CD4-positive, alpha-beta T cell (primary cell): ENCODE measurements at places on chromosomes 3 and 15.

- DNase-seq = no peak
These were observed 40.8 kb downstream of the ITGA11 start for GRCh38 chr15:68391121-68391520.

DNA sequence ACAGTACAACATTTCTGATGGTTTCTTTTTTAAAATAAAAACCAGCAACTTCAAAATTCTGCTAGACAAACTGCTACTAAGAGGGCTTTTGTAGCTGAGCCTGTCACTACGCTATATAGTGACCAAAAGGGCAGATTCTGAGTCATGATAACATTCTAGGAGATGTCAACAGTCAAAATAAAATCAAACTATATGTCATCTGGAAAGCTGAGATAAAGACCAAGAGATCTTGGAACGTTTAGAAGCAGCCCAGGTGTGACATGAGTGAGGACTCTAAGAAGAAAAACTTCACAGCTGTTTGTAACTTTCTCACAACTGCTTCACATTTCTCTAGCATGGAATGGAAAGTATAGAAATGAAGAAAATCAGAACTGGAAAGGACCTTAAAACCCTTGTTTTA lies 84.6 kb downstream of the FILIP1L start:
- DNase-seq = no peak

DNA sequence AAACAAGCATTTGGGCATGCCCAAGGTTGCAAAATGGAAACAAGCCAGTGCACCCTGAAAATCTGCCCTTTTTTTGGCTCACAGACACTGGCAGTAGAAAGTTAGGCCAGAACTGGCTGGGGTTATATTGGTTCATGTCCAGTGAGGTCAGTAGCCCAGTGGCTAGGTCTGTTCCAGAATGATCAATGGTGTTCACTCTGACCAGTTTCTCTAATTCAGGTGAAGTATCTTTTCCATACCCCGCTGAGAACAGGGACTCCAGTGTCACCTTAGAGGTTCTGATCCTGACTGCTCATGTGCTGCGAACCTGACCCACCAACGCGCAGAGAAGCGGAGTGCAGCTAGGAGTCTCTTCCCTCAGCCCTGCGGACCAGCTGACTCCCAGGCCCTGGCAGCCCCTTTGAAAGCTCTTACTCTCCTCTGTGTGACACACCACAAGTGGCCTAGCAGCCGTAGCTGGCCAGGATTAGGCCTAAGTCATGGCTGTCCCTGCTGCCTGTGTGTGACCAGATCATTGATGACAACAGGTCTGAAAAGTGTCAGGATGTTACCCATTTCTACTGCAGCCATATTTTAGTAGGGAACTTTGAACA lies 123.5 kb downstream of the GHSR start:
- no peak for DNase-seq

- DNase-seq = no peak
These were observed 29.8 kb downstream of the GOLGA8S start for GRCh38 chr15:23384371-23384770.
